ENCODE measurements at places on chromosomes 7 and 10.

DNA sequence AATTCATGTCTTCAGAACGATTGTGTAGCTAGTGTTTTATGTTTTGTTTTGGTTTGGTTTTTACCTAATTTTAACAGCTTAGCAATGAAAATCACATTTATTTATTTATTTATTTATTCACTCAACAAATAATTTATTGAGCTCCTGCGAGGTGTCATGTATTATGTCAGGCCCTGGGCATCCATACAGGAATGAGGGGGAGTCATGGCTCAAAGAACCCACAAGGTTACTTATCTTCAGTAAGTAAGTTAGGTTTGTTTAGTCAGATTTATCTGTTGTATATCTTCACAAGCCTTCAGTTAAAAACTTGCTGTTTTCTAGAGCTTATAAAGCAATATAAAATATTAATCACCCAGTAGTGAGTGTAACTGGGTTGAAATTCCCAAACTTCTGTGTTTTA is 45.4 kb downstream of the FOXP2 start:
- no peak for DNase-seq

DNA sequence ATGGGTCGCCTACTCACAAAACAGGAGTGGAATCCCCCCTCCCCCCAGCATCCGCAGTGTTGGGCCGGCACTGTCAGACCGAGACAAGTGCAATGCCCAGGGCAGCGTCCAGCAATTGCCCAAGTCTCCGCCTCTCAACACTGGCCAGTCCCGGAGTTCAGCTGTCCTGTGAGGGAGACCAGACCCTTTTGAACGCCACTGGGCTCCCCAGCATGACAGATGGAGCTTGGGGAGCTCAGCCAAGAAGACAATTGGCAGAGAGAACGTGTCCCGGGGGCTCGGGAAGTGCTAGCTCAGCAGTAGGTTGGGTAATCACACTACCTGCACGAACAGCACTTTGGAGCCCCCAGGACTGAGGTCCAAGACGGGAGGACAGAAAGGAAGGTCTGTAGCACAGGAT is 4.7 kb downstream of the COPS6 start:
- DNase-seq = no peak

GRCh38 chr7:82755705-82756551 is 312.4 kb upstream of the CACNA2D1 start:
- peak; percentile 74 for DNase-seq

- no peak for DNase-seq
Measured at GRCh38 chr10:84696610-84697009, 368.2 kb downstream of the CCSER2 start.

DNA sequence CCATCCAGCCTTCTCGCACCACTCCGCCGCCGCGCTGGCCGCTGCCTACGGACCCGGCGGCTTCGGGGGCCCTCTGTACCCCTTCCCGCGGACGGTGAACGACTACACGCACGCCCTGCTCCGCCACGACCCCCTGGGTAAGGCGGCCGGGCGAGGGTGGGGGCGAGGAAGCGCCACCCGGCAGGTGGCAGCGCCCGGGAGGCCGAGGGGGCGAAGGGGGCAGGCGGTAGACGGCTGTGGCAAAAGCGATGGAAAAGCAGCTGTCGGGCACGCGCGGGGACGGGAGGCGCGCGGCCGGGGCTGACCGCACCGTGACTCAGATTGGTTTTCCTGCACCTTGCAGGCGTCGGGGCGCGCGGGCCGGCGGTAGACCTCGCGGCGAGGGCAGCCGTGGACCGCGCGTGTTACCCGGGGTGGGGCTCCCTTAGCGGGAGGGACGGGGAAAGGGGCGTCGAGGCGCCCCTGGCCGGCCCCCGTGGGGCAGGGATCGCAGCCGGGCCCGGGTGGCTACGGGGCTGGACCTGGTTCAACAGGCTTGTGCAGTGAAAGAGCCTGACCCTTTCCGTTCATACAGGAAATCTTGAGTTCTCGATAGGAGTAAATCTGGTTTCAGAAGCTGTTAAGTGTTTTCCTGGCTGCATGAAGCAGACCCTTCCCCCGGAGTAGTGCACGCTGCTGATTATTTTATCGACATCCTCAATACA is 608 bp downstream of the HHEX start:
- no peak for DNase-seq

- DNase-seq = no peak
Measured at GRCh38 chr7:128408709-128409595, 830 bp downstream of the IMPDH1 start.

DNA sequence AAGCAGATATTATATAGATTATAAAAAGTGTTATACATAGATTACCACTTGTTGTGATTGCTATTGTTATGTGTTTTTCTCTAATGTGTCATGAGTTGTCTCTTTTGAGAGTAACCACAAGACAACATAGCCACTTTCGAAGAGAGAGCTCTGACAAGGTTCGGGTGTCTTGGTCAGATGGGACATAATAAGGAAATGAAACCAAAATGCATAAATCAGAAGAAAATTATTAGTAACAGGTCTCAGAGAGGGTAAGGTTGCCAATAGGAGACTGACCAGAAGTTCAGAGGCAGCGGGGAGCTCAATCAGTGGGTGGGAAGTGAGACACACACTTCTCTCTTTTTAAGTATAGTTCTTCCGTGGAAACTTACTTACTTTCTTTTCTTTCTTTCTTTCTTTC is 639.2 kb upstream of the POT1 start:
- no peak for DNase-seq

DNA sequence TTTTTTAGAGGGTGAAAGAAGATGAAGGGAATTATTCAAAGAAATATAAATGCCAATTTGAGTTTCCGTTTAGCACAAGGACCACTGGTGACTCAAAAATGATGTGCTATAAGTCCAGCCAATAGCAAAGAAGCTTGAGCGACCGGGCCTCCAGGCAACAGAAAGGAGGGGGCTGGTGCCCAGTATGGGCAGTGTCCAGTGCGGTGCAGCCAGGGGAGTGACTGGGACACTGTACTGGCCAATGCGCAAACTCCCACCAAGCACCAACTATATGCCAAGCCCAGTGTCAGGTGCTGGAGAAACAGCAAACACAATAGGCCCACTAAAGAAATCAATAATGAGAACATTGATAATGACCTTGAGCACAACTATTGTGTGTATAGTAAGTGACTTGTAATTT is 10.2 kb upstream of the OPALIN start:
- DNase-seq = no peak
